RKO (cell line): ENCODE measurements at places on chromosomes 7 and 10.

DNA sequence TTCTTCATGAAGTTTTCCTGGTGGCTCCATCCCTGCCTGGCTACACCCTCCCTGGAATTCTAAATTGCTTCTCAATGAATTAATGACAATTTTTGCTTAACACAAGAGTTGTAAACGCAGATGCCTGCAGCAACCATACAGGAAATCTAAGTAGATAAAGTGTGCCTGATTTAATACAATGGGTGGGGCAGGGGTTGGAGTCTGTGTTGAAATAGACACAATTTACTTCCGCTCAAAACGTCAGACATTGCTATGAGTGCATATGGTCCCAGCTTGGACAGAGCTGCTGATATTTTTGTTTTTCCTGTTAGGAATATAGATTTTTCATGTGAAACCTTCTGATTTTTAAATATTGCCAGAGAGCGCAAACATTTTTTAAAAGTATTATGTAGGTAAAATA, 1235.0 kb upstream of the SORCS1 start:
- DNase-seq = no peak

- no peak for DNase-seq
Measured at GRCh38 chr10:132371641-132372081, 25.3 kb upstream of the PWWP2B start.

DNA sequence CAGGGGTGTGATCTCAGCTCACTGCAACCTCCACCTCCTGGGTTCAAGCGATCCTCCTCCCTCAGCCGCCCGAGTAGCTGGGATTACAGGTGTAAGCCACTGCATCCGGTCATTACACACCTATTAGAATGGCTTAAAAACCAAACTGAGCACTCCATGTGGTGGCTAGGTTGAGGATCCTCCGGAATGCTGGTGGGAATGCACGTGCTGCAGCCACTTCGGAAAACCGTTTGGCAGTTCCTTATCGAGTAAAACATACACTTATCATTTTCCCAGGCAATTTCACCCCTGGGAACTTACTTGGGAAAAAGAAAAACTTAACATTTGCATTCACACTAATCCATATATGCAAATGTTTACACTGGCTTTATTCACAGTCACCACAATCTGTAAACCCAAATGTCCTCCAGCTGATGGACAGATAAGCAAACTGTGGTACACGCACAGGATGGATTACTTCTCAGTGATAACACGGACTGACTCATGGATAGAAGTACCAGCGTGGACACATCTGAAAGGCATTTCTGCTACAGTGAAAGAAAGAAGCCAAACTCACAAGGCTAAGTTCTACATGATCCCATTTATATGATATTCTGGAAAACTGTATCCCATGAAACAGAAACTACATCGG, 20.4 kb downstream of the RFC2 start:
- peak; percentile 38 for DNase-seq

DNA sequence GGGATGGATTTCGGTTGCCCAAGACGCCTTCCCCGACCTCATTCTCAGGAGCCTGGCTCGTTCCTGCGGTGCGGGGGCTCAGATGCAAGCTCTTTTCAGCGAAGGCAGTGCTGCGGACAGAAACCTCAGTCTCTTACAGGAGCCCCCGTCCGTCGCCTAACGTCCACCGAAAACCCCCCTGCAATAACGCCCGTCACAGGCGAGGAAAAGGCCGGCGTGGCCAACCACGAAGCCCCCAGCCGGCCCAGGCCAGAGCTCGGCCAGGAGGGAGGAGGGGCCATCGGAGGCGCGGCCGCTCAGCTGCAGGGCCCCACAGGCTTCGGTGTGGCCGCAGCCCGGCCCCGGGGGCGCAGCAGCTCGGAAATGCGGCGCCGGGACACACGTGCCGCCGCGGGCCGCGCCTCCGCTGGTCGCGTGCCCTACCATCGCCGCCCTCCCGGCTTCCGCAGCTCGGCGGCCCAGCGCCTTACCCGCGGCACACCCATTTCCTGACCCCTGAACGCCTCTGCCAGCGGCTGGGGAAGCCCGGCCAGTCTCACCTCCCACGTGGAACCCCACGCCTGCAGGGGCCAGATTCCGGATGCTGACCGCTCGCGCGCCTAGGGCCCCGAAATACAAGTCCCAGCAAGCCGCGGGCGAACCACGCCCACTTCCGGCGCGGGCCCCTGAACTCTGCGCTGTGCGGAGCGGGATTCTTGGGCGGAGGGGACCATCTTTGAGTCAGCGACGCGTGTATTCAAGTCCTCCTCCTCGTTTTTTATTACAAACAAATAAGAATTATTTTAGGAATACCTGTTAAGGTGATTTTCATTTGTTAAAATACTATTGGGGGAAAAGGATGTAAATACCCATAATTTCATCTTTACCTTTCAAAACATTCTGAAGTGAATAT, at the start of gene ZNF239:
TSS of gene ZNF239 (minus strand) at position 616 of the 892 bp plus-strand sequence. CDS start 16,537 bp downstream, outside the sequence.
- peak; percentile 87 for DNase-seq

GRCh38 chr10:3681642-3682554, 103.1 kb downstream of the KLF6 start:
- DNase-seq = no peak

DNA sequence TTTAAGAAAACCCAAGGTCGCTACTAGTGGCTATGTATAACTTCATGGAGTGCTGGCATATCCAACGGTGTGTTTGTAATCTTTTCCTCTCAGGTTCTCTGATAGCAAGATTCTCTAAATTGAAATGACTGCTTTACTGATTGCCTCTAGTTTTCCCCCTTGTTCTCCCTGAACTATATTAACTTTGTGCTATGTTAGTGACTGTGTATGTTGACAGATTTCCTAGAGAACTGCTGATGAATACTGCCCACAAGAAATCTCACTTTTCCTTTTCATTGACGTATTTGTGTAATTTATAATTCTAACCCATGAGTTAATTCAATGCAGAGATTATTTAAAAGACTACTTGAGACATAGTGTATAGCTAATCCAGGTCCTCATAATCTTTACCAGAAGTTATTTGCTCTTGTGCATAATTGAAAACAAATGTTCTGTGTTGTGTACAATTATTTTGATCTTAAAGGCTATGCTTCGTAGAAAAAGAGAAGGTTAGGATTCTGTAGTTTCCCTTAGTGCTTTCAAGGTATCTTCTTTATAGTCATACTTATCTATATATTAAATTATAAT, 70.6 kb upstream of the GLCCI1 start:
- DNase-seq = no peak

DNA sequence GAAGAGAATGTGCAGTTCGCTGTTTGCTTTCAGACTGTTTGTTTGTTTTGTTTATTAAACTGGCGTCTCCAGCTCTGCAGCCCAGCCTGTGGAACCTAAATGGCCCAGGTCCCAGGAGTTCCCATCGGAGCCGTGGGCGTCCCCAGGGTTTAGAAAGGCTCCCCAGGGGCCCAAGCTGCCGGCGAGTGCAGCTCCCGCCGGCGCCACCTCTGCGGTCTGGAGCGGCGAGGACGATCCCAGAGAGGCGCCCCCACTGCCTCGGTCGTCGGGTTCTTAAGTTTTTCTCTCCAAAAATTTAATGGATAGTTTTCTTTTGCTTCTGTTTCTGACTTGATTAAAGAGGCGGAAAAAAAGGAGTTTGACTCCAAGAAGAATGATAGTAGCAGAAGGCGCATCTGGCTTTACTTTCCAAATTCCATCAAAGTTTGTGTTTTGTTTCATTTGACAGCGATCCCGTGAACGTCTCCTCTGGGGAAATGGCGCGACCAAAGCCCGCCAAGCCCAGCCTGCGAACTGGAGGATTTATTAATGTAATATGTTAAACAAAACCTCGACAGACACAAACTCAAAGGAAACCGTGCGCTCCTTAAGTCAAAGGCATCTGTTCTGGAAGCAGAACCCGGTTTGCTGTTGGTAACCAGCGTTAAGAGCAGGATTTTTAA, 718 bp upstream of the FZD1 start:
- DNase-seq = peak; percentile 42

GRCh38 chr7:85125651-85126131, 61.2 kb downstream of the SEMA3D start:
- DNase-seq = no peak

DNA sequence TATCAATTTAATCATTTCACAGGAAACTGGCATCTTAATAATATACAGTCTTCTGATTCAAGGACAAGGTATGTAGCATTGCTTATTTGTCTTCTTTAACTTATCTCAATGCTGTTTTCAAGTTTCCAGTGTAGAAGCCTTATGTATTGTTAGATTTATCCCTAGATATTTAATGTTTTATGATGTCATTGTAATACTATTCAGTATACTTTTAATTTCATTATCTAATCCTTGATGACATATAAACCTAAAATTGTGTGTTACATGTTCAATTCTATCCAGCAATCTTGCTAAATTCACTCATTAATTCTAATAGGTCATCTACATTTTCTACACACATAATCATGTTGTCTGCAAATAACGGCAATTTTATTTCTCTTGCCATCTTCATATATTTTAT, 126.3 kb upstream of the SEC61G start:
- DNase-seq = no peak

DNA sequence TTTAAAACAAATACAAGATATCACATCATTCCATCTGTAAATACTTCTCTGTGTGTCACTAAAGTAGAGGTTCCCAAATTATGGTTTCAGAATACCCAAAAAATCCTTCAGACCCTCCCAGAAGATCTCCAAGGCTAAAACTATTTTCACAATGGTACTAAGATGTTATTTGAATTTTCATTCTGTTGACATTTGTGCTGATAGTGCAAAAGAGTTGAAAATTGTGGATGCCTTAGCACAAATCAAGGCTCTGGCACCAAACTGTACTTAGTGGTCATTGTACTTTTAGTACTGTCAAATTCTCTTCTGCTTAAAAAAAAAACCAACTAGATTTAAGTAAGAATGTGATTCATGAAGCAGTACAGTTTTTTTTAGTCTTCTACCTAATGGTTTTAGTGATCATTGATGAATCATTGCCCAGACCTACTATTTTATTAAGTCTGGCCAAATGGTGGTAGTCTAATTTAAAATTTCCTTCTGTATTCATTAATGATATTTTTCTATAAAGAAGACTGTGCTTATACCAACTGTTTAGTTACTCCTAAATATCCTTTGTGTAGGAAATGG, 50.5 kb downstream of the TPST1 start:
- DNase-seq = no peak

DNA sequence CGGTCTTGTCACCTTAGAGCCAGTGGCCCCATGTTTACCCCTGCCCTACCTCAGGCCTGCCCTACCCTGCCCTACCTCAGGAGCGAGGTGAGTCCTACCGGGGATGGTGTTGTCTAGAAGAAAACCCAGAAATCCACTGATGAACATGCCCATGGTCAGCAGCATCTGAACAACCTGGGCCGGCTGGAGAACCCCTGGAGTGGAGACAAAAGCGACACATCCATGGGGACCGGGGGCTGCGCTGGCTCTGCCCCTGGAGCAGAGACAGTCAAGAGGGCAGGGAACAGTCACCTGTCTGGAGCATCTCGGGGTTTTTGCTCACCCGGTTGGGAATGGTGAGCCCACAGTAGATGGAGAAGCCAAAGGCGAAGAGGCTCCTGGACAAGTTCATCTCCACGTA, 36.3 kb downstream of the STRA8 start:
- no peak for DNase-seq
